Lower lobe of right lung (tissue), 2 donors: ENCODE measurements at places on chromosomes 2 and 18. TPM values are rescaled to one million over a fixed set of nuclear protein-coding genes. Genes with fewer than 3 reads are reported as not detected.

DNA sequence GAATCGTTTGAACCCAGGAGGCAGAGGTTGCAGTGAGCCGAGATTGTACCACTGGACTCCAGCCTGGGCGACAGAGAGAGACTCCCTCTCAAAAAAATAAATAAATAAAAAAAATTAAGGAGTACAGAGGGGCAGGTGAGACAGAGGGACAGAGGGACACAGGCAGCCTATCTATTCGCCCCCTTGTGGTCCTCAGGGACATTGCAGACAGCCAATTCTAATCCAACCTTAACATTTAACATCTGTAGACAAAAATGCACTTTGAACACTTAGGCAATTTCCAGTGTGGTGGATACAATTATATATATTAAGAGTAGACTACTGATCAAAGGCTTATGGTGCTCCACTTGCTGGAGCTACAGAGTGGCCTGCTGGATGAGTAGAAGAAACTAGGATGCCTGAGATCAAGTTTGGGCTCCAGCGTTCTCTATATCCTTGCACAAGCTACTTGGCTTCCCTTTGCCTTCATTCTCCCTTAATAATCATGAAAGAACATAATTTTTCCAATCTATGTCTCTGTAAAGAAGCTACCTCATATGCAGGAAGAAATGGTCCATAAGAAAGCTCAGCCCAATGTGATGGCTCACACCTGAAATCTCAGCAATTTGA is 8.2 kb upstream of the SMARCAL1 start:
- DNase-seq: no peak

Gene SERPINB4
- total RNA-seq: not detected

DNA sequence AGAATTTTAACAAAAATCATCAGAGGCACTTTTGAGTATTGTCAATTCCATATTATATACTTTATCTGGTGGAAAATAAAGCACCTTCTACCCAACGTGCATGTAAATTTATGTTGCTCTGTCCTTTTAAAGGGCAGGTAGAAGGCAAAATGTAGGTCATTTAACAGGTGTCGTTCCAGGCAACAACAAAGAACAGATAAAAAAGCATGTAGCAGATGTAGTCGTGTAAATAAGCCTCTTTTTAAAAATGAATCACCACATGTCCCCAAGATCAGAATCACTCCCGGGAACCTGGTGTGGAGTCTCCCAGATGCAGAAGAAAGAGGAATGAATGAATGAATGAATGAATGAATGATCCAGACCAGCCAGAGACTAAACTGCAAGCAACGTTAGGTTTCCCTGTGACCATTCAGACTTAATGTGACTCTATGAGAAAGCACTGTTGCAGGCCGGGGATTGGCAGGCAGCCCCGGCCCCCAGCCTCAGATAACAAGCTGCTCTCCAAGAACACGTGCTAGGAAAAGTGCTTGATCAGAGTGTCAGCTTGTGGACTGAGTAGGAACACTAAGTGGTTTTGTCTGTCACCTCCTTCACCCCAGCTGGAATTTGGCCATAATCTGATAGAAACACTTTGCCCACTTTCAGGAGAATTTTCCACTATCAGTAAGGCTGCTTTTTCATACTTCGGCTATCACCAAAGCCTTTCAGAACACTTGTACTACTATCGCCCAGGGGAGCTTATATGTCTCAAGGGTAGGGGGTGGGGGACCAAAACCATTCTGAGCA is 100.6 kb downstream of the CDK15 start:
- DNase-seq: no peak

DNA sequence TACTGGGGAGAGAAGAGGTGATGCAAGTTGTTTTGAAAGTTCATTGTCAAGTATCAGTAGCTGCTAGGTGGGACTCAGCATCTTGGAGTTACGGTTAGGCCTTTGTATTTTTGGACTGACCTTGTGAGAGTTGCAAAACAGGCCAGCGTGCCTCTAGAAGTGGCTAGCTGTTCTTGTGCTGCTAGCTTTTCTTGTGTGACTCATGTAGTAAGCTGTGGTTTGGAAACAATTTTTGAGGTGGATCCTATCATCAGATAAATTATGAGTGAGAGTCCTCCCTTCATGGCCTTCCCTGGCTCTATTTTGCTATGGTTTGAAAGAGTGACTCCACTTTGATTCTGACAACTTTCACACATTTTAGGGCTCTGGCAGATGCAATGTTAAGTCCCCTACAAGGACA is 409.2 kb upstream of the HS6ST1 start:
- no peak for DNase-seq

DNA sequence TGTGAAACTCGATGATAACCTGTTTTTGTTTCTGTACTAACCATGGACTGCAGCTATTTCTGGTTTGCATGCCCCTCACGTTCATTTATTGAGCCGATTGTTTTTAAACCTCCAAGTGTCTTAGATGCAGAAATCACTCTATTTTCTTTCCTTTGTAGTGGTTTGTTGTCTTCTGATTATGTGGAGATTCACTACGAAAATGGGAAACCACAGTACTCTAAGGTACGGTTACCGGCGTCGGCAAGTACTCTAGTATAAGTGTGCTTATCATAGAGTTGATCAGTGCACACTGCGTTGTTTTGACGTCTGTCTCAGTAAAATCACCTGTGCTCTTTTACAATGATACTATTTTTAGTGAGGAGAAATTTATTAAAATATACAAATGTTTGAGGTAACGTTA is 87.4 kb downstream of the ADAM23 start:
- DNase-seq: no peak

Gene RASGRP3
- total RNA-seq: 13.7 TPM

- no peak for DNase-seq
These were observed 48.3 kb downstream of the ASB1 start for GRCh38 chr2:238475034-238475433.

GRCh38 chr2:209471037-209471436 is 47.2 kb downstream of the MAP2 start:
- no peak for DNase-seq

Gene LRRC30
- not detected for total RNA-seq

GRCh38 chr2:213237251-213237650 is 47.0 kb upstream of the SPAG16 start:
- no peak for DNase-seq

DNA sequence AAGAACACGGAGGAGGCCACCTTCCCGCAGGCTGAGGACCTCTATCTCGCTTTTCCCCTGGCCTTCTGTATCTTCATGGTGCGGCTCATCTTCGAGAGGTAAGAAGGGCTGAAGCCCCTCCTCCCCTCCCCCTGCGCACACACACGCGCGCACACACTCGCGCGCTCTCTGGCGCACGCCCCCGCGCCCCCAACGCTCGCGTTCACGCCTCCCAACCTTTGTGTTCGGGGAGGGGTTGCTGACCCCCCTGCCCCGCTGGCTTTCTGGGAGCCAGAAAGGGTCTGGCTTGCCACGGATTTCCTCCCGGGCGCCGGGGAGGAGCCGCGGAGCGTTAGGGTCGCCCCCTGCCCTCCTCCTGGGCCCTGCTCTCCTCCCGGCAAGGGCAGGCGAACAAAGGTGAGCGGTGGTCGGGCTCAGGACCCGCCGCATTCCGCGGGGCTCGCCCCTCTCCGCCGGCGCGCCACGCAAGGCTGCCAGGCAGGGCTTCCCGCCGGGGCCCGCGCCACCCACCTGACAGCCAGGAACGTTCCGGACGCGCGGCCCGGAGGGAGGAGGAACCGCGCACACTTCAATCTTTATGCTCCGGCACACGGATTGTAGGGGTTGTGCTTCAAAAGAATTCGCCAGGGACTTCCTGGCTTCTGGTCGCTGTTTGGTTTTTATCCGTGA is 583 bp downstream of the CERS6 start:
- peak; percentile 60 for DNase-seq

DNA sequence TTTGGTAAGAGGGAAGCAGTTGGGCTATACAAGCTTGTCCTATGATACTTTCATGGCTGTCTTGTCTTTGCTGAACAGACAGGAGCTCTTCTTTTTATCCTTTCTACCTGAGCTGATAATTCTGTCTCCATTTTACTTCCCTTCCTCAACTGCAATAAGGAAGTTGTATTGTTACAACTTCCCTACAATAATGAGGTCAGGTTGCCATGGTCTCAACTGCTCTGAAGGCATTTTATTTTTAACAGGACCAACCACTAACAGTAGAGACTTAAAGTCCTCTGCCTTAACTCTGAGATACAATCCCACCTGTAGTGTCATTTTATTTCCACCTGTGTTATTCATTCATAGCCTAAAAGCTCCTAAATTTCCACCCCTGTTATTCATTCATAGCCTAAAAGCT is 118.6 kb upstream of the PGAP1 start:
- DNase-seq: no peak

DNA sequence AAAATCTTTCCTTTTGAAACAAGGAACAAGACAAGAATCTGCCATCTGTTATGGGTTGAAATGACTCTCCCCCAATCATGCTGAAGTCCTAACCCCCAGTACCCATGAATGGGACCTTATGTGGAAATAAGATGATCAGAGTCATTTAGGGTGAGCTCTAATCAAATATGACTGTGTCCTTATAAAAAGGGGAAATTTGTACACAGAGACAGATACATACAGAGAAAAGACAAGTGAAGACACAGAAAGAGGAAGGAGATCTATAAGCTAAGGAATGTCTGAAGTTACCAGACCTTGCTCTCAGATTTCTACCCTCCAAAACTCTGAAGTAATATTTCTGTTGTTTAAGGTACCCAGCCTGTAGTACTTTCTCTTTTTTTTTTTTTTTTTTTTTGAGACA is 15.7 kb downstream of the TGFBRAP1 start:
- no peak for DNase-seq

Gene PDE11A
- total RNA-seq: 0.27 TPM

Gene REG1B
- total RNA-seq: not detected

- DNase-seq: no peak
These were observed 20.6 kb downstream of the IL1F10 start for GRCh38 chr2:113088213-113088992.

DNA sequence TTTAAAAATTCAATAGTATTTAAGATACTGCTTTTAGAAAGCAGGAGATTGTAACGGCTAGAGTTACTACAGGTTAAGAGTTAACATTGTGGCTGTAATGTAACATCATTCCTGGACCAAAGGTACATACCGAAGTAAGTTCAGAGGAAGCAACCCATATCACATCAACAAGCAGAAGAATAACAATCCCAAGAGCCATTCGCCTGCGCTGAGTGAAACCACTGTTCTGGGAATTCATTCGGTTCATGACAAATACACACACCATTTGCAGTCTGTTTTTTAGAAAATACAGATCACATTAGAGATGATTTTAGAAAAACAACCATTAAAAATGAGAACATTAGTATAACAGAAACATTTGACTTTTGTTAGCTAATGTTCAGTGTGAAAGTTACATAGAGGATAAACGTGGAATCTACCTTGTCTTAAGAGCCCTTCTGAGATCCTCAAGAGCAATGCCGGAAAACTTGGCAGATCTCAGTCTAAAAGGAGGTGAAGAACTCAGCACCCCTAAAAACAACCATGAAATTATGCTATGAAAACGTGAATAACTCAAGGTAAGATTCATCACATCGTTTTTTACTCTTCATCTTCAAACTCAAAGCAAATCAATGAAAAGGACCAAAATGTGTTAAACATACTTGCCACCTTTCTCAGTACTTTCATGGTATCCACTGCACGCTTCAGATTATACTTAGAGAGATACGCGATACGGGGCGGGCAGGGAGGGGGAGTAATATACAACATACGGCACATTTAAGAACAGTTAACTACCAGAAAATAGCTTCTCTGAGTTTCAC is 1.2 kb downstream of the SLC35F5 start:
- DNase-seq: no peak

DNA sequence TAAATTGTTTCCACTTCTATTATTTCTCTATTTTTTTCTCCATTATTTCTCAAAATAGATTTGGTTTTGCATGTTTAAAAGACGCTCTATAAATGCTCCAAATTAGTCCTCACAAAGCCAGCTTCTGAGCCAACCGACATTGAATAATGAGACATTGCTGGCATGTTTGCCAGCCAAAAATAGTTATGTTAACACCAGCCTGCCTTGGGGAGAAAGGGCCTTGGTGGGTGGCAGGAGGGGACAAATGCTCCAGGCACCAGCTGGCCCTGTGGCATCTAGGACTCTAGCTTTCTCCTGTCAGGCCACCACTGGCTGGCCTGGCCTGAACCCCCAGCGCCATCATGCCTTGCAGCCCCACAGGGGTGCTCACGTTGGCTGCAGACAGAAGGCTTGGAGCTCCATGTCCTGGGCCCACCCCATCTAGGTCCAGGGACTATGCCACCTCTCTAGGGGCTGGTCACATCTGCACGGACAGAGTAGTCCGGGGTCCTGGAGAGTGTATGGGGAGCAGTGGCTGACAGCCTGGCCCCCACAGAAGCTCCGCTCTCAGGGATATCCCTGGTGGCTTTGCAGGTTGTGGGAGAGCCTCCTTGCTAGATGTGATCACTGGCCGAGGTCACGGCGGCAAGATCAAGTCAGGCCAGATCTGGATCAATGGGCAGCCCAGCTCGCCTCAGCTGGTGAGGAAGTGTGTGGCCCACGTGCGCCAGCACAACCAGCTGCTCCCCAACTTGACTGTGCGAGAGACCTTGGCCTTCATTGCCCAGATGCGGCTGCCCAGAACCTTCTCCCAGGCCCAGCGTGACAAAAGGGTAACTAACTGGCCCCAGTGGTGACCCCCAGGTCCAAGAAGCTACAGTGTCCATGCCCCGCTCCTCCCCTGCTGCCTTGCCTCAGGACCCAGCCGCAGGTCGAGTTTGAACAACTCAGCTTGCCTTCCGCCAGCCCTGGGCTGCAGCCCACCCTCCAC is 12.5 kb downstream of the ABCG8 start:
- DNase-seq: no peak

Gene NRP2
- 67.5 TPM for total RNA-seq

Gene YES1
- total RNA-seq: 42.0 TPM

Gene CBLN2
- total RNA-seq: not detected

DNA sequence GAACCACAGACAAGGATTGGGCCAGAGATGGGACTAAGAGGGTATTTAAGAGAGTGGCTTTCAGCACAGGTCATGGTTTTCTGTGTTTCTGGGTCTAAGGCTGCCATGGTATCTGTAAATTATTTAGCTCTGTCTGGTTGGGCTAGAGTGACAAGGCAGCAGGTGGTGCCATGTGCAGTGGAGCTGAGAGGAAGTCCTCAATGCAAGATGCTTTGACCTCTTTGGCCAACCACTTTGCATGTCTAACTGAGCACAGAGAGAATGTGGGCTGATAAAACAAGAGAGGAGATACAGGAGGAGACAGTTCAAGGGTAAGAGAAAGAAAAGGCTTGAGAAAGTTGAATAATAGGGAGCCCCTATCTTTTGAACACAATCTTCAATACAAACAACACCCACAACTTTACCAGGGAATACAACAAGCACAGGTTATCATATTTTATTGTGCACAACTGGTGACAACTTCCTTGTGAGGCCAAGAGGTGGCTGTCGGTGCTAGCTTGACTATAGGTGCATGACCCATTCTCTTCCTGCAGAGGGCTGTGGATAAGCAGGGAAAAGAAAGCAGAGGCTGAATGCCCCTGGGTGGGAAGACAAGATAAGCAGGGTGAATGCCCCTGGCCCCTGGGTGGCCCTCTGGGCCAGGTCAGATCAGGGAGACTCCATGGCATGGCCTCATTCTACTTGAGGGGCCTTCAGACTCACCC is 12.3 kb downstream of the FLACC1 start:
- DNase-seq: no peak
